ENCODE measurements at places on chromosomes 7 and 10.

DNA sequence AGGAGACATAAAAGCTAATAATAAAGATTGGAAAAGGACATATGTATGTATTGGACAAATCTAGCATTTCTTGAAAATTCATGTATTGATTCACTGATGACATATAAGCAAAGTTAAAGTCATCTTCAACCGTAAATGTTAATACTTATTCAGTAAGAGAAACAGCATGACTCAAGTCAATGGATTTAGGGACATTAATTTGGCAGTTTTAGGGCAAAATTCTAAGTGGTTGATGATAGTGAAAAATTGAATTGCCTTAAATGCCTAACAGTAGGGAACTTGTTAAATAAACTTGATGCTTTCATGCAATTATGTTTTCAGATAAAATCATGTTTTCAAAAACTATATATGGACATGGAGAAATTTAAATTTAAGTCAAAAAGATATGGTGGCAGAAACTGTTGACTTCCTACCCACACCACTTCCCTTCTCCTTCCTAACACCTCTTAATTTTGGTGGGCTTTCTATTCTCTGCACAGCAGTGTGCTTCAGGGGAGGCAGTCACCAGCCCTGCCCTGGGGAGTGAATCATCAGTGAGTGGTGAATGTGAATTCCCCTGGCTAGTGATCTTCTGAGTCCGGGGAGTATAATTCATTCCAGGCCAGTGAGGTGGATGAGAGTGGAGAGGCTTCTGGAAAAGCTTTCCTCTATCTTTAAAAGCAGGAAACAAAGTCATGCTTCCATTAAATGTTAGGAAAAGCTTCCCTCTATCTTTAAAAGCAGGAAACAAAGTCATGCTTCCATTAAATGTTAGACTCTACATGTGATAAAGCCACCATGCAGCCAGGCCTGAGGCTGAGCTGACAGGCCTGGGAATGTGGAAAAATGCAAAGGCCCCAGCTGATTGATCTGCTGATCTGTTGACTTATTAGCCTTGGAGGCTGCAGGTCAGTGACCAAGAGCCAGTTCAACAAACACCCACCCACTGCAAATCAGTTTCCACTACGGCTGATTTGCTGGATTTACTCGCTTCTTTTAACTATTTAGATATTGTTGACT lies 25.2 kb upstream of the ITGB1 start:
- DNase-seq, result no peak

DNA sequence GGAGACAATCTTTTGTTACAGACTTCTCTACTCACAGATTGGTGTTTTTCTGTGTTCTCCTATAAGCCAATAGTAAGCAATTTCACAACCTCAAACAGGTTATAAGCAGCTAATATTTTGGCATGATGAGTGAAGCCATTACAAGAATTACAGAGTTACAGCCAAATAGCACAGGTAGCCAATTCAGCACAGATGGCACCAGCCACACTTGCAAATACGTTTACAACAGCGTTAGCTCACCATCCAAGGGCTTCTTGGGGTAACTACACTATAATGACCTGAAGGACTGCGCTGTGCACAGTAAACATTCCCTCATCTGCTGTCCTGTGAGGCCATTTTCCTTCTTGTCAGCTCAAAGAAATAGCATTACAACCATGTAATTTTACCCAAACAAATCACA lies 428.6 kb downstream of the TCERG1L start:
- no peak for DNase-seq

GRCh38 chr10:79024296-79024695 lies 44.5 kb upstream of the ZMIZ1 start:
- DNase-seq, result no peak

DNA sequence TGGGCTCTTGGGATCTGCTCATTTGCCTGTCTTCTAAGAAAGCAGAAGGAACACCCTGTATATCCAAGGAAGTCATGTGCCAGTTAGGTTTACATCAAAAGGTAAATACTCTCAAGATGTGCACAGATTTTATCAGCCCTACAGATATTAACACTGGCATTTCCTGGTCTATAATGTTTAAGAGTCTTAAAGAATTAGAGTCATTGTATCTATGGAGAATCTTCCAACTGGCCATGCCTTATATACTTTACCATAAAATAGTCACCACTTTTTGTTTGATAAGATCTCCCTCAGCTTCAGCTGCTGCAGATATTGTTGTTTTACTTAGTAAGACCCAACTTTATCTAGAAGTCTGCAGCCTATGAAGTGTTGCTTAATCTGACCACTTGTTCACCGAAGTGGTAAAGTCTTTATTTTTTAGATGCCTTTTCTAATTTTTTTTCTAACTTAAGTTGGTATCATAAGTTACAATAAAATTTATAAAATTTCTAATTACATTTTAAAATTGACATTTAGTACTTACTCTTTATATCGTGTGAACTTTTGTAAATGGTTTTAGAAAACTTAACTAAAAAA lies 58.5 kb downstream of the CPED1 start:
- DNase-seq, result no peak

DNA sequence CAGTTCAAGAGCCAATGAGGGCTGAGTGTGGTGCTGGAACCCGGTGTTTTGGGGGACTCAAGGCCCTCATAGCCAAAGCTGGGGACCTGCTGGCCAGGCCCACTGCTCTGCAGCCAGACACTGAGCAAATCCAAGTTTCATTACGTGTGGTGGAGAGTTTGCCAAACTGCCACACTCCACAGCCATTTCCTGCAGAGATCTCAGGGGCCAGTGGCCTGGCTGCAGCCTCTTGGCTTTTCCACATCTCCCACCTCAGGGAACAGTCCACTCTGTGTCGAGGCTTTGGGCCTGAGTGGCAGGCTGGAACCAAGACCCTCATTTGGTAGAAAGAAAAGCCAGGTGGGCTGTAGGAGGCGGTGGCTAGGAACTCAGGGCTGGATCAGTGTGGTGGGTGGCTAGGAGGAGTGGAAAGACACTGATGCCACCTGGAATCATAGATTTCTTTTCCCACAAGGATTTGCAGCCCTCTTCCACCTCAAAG lies 3.2 kb downstream of the HOXA11 start:
- no peak for DNase-seq

DNA sequence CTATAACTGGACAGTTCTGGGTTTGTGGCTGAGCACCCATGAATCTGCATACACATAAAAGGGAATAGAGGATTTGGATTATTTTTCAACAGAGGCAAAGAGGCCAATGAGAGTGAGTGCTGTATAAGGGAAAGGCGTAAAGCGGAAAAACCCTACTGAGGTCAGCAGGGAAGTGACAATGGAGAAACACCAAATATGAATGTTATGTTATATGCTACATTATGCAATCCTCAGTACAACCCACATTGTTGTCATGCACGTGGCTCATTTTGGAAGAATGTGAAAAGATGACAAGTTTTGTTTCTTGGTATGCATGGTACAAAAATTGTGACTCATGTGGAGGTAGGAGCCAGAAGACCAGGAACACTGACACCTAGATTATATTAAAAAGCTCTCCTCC lies 113.6 kb upstream of the AMPH start:
- DNase-seq, result no peak

GRCh38 chr7:110609336-110609735 lies 481.6 kb upstream of the LRRN3 start:
- no peak for DNase-seq

GRCh38 chr7:92598310-92598981 lies 8.3 kb upstream of the FAM133B start:
- DNase-seq, result no peak

DNA sequence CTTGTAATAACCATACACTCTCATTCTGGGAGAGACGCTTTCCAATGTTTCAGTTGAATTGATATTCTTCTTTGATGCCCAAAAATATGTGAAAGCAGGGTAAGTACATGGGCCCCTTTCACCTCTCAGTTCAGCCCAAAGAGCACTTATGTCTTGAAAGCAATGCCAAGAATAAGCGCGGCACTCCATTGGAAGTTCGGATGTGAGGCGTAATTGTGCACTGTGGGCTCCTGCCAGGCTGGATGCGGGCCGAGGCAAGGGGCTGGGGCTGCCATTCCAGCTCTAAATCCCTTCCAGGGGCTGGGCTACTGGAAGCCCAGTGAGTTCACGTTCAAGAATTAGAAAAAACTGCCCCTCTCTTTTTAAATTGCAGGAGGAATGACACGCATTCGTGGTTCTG lies 113.8 kb downstream of the EBF3 start:
- no peak for DNase-seq

DNA sequence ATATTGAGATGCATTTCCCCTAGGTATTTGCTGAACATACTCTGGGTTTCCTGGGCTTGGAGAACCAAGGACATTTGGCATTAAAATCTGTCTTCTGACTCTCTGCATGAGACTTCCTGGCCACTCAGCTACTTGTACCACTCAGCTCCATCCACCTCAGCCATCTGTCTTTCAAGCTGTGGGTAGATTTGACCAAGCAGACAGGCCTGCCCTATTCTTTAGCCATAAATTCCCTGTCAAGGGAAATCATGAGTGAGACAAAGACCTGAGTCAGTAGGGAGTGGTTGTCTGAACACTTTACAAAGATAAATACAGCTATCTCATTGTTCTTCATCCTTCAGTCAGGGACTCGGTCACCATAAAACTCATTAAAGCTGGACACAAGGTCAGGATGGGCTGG lies 399.1 kb downstream of the GPAM start:
- no peak for DNase-seq

- DNase-seq, result no peak
Measured at GRCh38 chr7:88090671-88091070, 129.2 kb downstream of the SRI start.

- DNase-seq, result no peak
Measured at GRCh38 chr10:26507441-26507840, 69.3 kb downstream of the APBB1IP start.

DNA sequence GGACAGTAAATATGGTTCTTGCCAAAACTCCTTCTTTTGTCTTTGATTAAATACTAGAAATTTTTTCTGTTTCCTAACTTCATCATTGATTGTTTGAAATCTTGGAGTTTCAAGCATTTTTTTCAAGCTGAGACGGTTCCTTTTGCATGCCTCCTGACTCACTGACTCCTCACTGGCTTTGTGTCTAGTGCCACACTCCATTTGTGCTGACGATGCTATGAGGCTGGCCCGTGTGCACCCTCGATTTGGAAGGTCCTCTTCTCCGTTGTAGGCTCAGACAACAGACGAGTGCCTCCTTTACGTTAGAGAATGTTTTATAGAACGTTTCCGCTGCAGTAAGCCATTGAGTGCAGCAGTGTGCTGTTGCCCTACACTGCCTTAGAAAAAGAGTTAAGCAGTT lies 10.8 kb upstream of the CSGALNACT2 start:
- no peak for DNase-seq

DNA sequence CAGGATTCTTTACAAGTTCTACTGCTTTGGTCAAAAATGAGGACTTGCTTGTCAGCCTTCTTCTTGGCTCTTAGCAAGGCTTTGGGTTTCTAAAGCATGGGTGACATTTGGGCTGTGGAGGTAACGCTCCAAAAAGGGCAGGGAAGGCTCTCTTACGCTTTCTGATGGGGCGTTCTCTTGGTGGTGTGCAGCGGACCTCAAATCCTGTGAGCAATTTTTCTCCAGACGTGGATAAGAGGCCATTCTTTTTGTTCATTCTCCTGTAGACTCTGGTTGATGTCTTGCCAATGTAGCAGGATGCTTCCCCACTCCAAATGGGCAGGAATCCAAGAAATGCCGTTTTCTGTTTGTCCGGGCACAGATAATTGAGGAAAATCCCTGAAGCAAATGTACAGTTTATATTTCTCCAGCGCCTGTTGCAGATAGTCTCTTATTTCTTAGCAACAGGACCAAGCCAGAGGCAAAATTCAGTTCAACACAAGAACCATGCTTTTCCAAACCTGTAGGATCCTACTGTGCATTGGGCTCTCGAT lies 138.4 kb upstream of the NFE2L3 start:
- DNase-seq, result no peak

- DNase-seq, result no peak
Measured at GRCh38 chr10:80197972-80198916, 7.1 kb downstream of the ANXA11 start.

DNA sequence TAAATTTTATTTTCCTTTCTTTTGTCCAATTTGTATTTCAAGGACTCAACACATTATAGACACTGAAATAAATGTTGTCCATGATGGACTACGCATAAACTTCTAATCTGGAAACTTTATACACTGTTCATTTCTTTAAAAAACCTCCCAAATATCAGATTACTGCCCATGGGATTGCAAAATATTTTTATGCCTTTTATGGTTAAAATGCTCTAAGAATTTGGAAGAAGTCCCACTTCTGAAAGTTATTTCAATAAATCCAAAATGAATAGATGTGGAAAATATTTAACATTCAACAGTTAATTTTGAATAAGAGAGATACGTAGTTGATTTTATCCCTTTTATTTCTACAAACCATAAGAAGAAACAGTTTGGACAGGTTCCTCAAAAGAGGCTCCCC lies 46.1 kb downstream of the CABCOCO1 start:
- no peak for DNase-seq

DNA sequence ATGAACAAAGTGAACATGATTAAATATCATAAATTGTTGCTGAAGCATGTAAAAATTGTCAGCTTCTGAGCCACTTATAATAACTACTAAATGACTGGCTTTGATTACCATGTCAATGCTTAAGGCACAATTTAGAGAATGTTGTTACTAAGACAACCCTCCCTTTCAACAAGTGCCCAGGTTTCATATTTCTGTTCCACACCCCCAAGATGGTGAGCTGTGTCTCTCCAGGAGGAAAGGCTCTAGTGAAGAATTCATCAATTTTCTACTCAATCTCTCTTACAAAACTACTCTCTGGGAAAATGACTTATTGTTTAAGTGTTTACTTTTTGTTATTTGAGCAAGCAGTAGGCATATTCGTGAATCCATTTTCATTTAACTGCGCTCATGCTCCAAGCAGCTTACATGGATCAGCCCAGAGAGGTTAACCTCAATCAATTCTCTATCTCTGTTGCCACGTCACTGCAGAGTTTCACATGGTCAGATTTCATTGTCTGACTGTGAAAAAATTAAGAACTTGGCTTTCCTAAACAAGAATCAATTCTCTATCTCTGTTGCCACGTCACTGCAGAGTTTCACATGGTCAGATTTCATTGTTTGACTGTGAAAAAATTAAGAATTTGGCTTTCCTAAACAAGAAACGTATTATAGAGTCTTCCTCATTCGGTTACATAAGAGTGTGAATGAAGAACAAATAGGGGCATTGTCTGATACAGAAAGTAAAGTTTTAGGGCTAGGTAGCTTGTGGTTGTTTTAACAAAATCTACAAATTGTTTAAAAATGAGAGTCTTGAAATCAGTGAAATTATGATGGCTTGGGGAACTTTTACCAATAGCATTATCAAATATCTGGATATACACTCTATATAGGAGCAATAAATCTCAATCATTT lies 49.7 kb downstream of the CCDC71L start:
- DNase-seq, result no peak

DNA sequence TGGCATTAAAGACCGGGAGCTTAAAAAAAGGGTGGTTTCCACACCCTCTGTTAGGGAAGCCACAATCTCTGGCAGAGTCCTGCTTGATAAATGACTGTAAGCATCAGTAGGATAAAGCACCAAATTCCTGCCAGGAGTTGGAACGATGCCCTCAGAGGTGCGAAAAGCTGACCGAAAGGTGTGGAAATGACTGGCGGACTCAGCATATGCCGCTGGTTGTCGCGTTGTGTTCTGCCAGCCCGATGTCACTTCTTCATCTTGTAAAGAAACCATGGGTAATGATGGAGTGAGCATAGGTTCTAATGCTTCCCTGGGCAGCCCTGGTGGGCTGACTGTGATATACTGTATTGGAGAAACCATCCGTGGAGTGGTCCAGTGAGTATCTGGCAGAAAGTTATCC lies 62.4 kb downstream of the KIAA1549 start:
- DNase-seq, result no peak

GRCh38 chr10:17041626-17042520 lies 87.7 kb downstream of the CUBN start:
- DNase-seq, result no peak
